Activated T-cell treated with anti-CD3 and anti-CD28 coated beads for 1 hour (primary cell): ENCODE measurements at places on chromosomes 4 and X.

DNA sequence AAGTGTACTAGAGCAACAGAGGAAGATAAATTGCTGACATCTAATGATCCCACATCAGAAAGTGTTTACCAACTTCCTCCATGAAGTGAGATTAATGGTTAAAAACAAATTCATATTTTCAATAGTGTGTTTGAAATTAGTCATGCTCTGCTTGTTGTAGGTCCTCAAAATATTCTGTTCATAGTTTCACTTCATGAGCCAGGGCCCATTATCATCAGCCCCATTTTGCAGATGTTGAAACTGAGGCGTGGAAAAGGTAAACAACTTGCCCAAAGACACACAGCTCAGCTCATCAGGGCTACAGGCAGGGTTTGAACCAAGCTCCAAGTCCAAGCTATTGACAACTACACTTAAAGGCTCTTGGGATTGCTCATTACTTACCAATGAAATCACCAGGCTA, 103.5 kb upstream of the PPARGC1A start:
- no peak for DNase-seq

DNA sequence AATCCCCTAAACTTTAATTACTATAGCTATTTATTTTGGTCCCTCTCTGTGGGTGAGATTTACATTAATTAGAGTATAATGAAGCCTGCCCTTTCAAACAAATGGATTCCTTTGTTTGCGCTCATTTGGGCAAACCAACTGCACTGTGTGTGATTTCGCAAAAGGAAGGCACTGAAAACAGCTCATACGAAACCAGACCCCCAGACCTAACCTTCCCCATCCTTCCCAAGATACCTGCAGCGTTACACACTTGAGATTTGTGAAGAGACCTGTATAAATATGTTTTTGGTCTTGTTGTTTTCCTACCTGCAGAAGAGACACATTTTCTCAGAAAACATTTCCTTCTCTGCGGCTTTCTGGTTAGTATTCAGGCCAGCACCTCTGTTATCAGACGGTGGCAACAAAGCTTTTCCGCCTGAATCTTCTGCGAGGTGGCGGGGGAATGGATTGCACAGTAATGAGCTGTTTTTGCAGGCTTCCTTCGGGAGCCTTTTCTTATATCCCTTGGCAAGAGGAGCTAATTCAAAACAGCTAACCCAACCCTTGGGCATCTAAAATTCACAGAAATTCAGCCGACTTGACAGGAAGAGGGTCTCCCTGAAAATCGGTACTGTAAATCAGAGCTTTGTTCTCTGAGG, 47.6 kb downstream of the CBLL2 start:
- no peak for DNase-seq

DNA sequence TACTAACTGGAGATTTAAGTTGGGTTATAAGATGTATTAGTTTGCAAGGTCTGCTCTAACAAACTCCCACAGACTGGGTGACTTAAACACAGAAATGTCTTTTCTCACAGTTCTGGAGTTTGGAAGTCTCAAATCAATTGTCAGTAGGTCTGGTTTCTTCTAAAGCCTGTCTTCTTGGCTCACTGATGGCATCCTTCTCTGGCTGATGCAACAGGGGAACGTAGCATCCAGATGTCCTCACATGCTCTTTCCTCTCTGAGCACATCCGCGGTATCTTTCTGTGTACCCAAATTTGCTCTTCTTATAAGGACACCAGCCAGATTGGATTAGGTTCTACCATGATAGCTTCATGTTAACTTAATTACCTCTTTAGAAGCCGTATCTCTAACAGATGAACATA, 63.2 kb upstream of the BMP3 start:
- no peak for DNase-seq

DNA sequence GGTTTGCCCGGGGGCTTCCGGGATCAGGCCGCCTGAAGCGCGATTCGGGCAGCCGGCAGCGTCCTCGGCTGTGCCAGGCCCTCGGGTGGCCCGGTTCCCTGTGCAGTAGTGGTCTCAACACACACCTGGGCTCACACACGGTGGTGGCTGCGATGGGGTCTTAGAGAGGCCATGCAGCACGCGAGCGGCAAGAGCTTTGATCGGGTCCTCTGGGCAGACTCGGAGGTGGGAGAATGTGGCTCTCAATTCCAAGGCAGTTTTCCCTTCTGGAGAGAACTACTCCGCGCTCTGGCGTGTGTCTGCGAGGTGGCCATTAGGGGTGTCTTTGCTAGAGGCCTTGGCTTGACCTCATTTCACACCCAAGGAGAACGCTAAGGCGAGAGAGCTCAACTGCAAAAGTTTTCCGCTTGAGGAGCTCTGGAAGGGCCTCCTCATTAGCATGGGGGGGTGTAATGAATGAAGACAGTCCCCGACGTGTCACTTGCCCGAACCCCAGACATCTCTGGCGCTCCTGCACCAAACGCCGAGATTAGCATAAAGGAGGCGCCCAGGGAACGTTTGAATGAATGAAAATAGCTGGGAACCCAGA, 771 bp upstream of the RBPJ start:
- DNase-seq, result peak; percentile 26

GRCh38 chrX:122517786-122518185, 666.3 kb upstream of the GRIA3 start:
- no peak for DNase-seq

DNA sequence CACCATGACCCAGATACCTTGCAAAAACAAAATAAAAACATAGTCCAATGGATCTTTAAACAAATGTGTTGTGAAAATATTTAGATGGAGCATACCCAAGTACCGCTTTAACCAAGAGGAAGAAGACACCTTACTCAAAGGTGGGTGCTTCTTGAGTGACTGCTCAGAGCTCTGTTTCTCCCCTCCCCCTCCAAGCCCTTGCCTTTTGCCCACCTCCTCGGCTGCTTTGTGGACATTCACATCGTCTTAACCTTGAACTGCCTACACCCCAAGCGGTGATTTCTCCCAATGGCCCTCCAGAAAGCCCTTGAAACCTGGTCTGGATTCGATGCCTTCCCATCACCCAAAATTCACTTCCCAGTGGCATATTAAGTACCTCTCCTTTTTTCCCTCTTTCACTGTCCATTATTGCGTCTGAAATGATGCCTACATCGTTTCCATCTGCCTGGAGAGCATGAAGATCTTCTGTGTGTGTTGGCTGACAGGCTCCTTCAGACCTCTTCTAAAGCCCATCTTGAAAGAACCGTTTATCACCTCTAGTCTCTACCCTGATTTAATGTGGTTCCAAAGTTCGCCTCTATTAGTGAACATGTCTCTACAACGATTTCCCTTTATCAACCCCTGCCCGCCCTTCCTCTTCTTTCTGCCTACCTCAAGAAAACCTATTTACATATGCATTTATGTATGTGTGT, 968 bp downstream of the GPRIN3 start:
- no peak for DNase-seq

DNA sequence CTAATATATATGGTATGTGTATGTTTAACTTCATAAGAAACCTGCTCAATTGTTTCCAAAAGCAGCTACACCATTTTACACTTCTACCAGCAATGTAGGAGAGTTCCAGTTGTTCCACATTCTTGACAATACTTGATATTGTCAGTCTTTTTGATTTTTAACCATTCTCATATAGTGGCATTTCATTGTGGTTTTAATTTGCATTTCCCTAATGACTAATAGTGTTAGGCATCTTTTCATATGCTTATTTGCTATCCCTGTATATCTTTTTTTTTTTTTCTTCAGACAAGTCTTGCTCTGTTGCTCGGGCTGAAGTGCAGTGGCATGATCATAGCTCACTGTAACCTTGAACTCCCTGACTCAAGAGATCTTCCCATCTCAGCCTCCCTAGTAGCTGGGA, 58.2 kb upstream of the TRIM2 start:
- DNase-seq, result no peak

GRCh38 chr4:109067508-109068235, 234.8 kb downstream of the COL25A1 start:
- no peak for DNase-seq

GRCh38 chr4:141658309-141658708, 21.9 kb downstream of the IL15 start:
- DNase-seq, result no peak

DNA sequence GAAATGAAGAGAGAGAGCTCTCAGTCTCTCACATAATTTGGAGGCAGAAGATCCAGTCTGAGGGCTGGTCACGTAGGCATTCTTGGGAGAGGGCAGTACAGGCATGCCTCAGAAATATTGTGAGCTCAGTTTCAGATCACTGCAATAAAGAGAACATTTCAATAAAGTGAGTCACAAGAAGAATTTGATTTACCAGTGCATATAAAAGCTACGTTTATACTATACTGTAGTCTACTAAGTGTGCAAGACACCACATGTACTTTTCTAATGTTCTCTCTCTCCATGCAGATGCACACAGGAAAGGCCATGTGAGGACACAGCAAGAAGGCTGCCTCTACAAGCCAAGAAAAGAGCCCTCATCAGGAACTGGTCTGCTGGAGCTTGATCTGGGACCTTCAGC, 583.5 kb upstream of the FAT1 start:
- DNase-seq, result no peak

- peak; percentile 45 for DNase-seq
These were observed 7.8 kb upstream of the AKAP14 start for GRCh38 chrX:119887721-119888425.

GRCh38 chr4:161320377-161320776, 843.4 kb downstream of the FSTL5 start:
- DNase-seq, result no peak

DNA sequence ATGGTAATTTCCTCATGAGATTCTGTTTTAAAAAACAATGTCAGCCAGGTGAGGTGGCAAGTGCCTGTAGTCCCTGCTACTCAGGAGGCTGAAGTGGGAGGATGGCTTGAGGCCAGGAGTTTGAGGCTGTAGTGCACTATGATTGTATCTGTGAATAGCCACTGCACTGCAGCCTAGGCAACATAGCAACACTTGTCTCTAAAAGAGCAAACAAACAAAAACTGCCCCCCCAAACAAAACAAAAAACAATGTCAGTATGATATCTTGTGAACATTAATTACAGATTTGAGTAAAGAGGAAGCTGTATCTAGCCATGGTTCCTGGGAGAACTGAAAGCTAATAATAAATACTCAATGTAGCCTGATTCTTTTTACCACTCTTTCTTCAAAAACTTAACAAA, 6.8 kb upstream of the MSL3 start:
- DNase-seq, result no peak

DNA sequence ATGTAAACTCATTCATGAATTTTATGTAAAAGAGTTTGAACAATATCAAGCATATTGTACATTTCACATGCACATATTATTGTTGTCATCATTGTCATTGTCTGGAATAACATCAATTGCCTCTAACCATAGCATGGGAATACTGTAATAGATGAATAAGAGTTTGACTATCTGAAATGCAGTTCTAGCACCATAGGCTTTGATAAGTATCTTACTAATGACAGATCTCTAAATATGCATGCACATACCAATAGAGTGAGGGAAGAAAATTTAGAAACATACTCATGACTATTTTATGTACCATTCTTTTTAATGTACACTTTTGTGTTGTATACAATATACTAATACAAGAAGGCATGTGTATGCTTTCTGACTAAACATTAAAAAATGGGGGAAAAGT, 161.6 kb upstream of the SPRY1 start:
- DNase-seq, result no peak

DNA sequence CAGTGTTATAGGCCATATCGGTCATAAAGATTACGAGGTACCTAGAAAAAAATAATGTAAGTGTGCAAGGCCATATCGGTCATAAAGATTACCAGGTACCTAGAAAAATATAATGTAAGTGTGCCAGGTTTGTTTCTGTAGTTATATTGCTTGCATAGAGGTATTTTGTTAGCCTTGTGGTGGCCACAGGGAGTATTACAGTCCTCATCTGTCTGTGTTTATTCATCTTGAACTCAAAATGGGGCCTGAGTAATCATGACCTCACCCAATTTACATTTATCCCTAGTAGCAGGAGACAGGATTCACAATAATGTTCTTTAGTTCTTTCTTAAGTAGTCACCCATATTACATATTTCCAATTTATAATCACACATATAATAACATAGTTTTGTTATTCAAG, 459.7 kb downstream of the MID1IP1 start:
- DNase-seq, result no peak

GRCh38 chr4:76141241-76141640, 7.0 kb downstream of the NUP54 start:
- DNase-seq, result no peak
